ENCODE measurements at places on chromosomes 12 and 14.
A peak's percentile ranks its signal among the peaks of the same experiment; 100 is the strongest.

- peak; percentile 94 for DNase-seq
Observed at GRCh38 chr12:4135919-4136605, 137.5 kb upstream of the CCND2 start.

DNA sequence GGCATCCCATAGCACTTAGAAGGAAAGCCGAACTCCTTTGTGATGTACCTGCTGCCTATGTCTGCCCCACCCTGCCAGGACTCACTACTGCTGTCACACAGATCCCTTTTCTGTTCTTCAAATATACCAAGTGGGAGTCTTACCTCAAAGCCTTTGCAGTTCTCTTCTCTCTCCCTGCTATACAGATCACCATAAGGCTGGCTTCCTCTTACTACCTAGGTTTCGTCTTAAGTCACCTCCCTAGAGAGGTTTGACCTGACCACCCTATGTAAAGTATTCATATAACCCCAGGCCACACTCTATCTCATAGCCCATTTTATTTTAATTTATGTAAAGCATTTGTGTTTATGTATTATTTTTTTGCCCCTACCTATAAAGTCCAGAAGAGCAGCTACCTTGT, 117.6 kb downstream of the CRADD start:
- no peak for DNase-seq

- DNase-seq, result no peak
Observed at GRCh38 chr12:21786041-21786531, 11.6 kb upstream of the KCNJ8 start.

- no peak for DNase-seq
Observed at GRCh38 chr14:55756078-55756477, 176.1 kb downstream of the KTN1 start.

GRCh38 chr12:115223991-115224390, 540.0 kb upstream of the TBX3 start:
- DNase-seq, result no peak

- no peak for DNase-seq
Observed at GRCh38 chr12:43826681-43827080, 9.2 kb upstream of the TMEM117 start.

- no peak for DNase-seq
Observed at GRCh38 chr12:33752854-33753253, 269.4 kb upstream of the ALG10 start.

DNA sequence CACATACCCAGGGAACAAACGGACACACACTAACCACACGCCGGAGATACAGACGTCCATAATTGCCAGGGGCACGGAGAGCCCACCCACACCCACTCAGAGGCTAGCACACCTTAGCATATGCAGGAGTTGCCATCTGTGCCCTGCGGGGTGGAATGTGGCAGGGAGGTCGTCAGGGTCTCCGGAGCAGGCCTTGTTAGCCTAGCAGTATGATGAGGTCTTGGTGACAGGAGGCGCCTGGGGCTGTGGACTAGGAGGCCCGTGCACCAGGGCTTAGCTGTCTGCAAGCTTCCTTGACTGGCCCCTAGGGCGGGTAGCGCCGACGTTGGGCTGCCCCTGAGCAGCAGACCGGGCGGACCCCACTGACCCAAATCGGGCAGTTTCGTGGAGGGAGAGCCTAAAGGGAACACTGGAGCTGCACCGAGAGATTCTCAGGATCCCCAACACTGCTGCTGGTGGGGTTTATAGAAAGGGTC, 10.0 kb downstream of the STAC3 start:
- DNase-seq, result peak; percentile 48

DNA sequence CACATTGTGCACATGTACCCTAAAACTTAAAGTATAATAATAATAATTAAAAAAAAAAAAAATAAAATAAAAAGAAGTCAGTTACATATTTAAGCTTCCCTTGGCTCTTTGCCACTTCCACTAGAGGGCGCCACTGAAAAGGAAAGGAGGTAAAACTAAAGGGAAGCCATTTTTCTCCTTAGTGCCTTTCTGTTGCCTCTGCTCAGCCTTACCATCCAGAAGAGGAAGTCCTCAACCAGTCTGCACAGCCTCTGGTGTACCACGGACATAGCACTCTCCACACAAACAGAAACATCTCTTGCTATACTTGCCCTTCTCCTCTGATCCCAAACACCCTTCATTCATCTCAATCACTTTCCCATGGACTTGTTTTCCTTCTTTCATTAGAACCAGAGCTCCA, 169.0 kb upstream of the EEA1 start:
- DNase-seq, result peak; percentile 97

- no peak for DNase-seq
Observed at GRCh38 chr12:126974779-126975178, 1292.2 kb upstream of the TMEM132C start.

DNA sequence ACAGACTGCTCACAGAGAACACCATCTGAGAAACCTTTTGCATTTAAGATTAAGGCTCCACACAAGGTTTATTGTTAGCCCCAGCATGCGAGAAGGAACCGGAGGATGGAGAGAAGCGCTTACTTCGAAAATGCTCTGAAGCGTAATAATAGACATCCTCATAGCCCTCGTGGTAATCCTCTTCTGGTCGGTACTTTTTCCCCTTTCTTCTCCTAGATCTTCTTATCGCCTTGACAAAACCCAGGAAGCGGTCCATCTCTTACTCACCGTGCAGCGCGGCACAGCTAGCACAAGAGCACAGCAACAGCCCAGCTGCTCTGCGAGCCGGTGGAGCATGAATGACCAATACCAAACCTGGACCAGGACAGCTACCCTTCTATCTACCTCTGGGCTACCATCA, 125.1 kb upstream of the GRIP1 start:
- DNase-seq, result no peak
